Esophagus muscularis mucosa (tissue), 4 donors: ENCODE measurements at places on chromosomes 7 and 10. TPM values are rescaled to one million over a fixed set of nuclear protein-coding genes. Genes with fewer than 3 reads are reported as not detected.

- no peaks in the 10 kb centered on the region for H3K4me1 ChIP-seq
- H3K27me3 ChIP-seq: no peaks in the 10 kb centered on the region
Observed at GRCh38 chr10:85580585-85580984, 786.0 kb downstream of the GRID1 start.

Gene VIM
- 1,934 TPM for total RNA-seq

Gene BLNK
- 1.3 TPM for total RNA-seq

GRCh38 chr7:38518541-38518940 is 112.6 kb downstream of the AMPH start:
- H3K27ac ChIP-seq: no peak overlapping the region
- H3K27me3 ChIP-seq: no peaks in the 10 kb centered on the region
- H3K4me1 ChIP-seq: no peaks in the 10 kb centered on the region
- no peak for DNase-seq

DNA sequence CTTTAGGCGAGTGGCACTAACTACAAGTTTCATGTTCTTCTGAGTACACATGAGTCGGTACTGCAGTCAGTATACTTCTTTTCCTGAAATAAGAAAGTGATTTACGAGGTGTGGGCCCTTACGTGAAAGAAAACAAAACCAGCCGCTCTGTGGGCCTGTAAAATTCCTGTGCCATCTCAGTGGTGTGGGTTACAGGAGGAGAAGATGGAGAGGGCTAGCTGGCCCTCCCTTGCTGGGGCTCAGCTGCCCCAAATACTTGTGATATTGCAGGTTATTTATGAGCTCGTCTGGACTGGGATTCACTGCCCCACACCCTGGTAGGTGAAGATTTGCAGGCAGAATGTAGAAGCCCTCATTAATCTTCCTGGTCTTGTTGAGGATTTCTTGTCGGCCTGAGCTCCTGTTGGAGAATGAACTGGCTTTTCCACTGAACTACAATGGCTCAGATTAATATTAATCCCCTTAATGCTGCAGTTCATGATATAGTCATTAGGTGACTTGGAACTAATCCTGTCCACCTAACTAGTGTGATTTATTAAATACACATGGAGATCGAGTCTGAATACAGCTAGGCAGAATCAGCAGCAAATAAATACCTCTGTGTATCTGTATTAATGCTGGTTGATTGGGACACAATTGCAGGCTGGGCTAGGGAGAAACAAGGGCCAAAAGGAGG is 68.0 kb downstream of the GBF1 start:
- H3K27ac ChIP-seq: peak overlapping the region; percentile 54
- H3K4me1 ChIP-seq: peaks cover 67% of the 10 kb centered on the region
- H3K36me3 ChIP-seq: no peaks in the 10 kb centered on the region
- no peak overlapping the region for H3K4me3 ChIP-seq
- peak; percentile 86 for DNase-seq

Gene PAPOLB
- total RNA-seq: 0.46 TPM

DNA sequence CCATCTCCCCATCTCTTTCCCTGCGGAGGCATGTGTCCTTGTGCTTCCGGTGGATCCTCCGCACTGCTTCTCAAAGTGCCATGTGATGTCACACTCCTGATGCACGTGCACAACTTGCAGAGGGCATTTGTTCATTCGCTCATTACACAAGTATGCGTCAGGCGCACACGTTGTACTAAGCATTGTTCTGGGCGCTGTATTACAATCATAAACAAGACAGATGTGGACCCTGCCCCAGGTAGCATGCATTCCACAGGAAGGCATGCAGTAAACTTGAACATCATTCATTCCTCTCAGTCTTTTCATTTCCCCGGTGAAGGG is 9.0 kb upstream of the RAMP3 start:
- DNase-seq: no peak
- no peaks in the 10 kb centered on the region for H3K27me3 ChIP-seq
- H3K4me3 ChIP-seq: no peak overlapping the region

DNA sequence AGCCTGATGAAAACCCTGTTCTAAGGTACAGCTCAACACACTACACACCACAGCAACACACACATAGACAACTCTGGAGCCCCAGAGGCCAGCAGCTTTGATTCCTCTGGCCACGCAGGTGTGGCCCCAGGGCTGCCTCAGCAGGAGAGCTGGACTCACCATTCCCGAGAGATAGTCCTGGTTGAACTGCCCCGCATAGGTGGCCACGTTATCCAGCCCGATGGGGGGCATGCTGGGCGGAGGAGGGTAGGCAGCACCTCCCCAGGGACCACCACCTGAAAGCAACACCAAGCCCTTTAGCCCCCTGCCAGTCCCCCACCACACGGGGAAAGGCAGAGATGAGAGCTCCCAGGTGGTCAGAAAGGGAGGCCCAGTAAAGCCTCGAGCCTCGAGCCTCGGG is 34.7 kb downstream of the ANXA11 start:
- no peak overlapping the region for H3K27ac ChIP-seq
- H3K4me3 ChIP-seq: no peak overlapping the region
- H3K36me3 ChIP-seq: peaks cover 63% of the 10 kb centered on the region
- peaks cover 66% of the 10 kb centered on the region for H3K4me1 ChIP-seq
- no peaks in the 10 kb centered on the region for H3K27me3 ChIP-seq

GRCh38 chr7:102991077-102991539 is 78.3 kb downstream of the LRRC17 start:
- no peak overlapping the region for H3K27ac ChIP-seq
- no peak overlapping the region for H3K4me3 ChIP-seq
- DNase-seq: no peak
- H3K27me3 ChIP-seq: no peaks in the 10 kb centered on the region

Gene NANOS1
- 8.0 TPM for total RNA-seq

- H3K4me3 ChIP-seq: peak overlapping the region; percentile 97
- no peak for DNase-seq
- no peaks in the 10 kb centered on the region for H3K27me3 ChIP-seq
Observed at GRCh38 chr7:129950191-129950932, 2.4 kb downstream of the UBE2H start.

Gene DTX2
- 18.1 TPM for total RNA-seq

DNA sequence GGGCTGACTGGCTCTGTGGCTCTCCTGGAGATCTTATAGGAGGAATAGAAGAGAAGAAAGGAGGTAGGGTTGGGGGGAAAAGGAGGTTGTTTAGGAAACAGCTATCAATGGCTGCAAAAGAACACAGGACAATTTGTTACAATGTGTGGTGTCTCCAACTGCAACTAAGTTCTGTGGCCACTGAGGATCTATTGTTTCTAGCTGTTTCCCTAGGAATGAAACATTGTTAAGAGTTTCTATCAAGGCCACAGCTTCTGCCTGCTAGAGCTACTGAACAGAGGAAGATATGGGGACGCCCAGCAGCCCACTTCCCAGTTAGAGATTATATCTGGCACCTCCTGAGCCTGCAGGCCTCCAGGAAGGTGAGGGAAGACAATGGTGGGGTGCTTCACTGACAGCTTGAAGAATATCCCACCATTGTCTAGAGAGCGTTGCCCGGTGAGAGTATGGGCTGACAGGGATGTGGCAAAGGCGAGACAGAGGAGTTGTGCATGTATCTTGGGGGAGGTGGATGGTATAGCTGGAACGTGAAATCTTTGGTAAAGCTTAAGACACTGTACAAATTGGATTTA is 4.0 kb downstream of the SCD start:
- H3K27ac ChIP-seq: no peak overlapping the region
- H3K36me3 ChIP-seq: no peaks in the 10 kb centered on the region
- H3K27me3 ChIP-seq: no peaks in the 10 kb centered on the region
- H3K4me1 ChIP-seq: peaks cover 22% of the 10 kb centered on the region
- no peak overlapping the region for H3K4me3 ChIP-seq
- no peak for DNase-seq

- H3K4me3 ChIP-seq: no peak overlapping the region
- peaks cover 20% of the 10 kb centered on the region for H3K4me1 ChIP-seq
- H3K36me3 ChIP-seq: no peaks in the 10 kb centered on the region
- DNase-seq: no peak
- no peaks in the 10 kb centered on the region for H3K27me3 ChIP-seq
- no peak overlapping the region for H3K27ac ChIP-seq
Observed at GRCh38 chr7:16094651-16095050, 326.7 kb downstream of the CRPPA start.

Gene WDR86
- 11.8 TPM for total RNA-seq

DNA sequence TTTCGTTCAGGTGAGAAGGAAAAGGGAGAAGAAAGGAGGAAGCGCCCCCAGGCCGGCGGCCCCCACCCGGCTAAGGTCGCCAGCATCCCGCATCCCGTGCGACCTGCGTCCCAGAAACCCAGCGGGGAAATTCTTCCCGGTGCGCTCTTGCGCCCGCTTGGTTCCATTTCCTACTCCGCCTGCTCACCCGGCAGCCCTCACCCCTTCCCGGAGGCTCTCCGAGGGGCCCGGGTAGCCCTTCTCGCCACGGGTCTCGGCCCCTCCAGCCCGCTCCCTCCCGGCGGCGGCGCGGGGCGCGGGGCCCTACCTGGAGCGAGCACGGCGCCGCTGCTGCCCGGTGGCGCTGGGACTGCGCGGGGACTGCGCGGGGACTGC is at the start of gene PRKCQ:
PRKCQ (minus strand) TSS at position 373 of the 375 bp plus-strand sequence. CDS start 65,141 bp downstream, outside the sequence.
- peak within 1 kb of the TSS; percentile 53 for H3K27ac ChIP-seq
- no peak for DNase-seq
- H3K27me3 ChIP-seq: peaks cover 7% of the 10 kb centered on the region
- H3K36me3 ChIP-seq: no peaks in the 10 kb centered on the region
- H3K4me3 ChIP-seq: peak within 1 kb of the TSS; percentile 61

GRCh38 chr7:93902777-93903423 is 3.5 kb upstream of the GNGT1 start:
- no peak for DNase-seq
- H3K4me3 ChIP-seq: no peak overlapping the region
- H3K27ac ChIP-seq: no peak overlapping the region
- no peaks in the 10 kb centered on the region for H3K27me3 ChIP-seq

DNA sequence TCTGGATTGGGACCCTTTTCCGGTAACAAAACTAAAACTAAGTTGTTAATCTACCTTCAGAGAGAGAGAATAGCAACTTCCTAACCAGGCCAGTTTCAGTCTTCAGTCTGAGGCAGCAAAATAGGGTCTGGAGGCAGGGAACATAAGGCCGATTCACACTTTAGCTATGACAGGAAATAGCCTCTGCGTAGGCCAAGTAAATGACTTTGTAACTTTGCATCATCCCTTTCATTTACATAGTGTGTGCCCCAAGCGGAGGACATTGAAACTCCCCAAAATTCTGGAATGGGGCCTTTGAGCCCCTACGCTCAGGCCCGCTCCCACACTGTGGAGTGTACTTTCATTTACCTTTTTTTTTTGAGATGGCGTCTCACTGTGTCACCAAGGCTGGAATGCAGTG is 1.7 kb upstream of the UPP1 start:
- H3K36me3 ChIP-seq: peaks cover 12% of the 10 kb centered on the region
- H3K4me3 ChIP-seq: no peak overlapping the region
- H3K4me1 ChIP-seq: peaks cover 24% of the 10 kb centered on the region
- peak overlapping the region; percentile 88 for H3K27ac ChIP-seq
- peak; percentile 37 for DNase-seq
- H3K27me3 ChIP-seq: no peaks in the 10 kb centered on the region

GRCh38 chr7:2451171-2452073 is 24.8 kb downstream of the GRIFIN start:
- no peaks in the 10 kb centered on the region for H3K36me3 ChIP-seq
- no peaks in the 10 kb centered on the region for H3K27me3 ChIP-seq
- H3K4me3 ChIP-seq: peak overlapping the region; percentile 50
- H3K4me1 ChIP-seq: peaks cover 13% of the 10 kb centered on the region
- DNase-seq: no peak
- no peak overlapping the region for H3K27ac ChIP-seq

Gene GIMAP1
- 13.0 TPM for total RNA-seq

GRCh38 chr10:26698909-26699308 is 1.4 kb downstream of the PDSS1 start:
- H3K4me1 ChIP-seq: peaks cover 14% of the 10 kb centered on the region
- no peak for DNase-seq
- no peaks in the 10 kb centered on the region for H3K27me3 ChIP-seq
- H3K36me3 ChIP-seq: no peaks in the 10 kb centered on the region

DNA sequence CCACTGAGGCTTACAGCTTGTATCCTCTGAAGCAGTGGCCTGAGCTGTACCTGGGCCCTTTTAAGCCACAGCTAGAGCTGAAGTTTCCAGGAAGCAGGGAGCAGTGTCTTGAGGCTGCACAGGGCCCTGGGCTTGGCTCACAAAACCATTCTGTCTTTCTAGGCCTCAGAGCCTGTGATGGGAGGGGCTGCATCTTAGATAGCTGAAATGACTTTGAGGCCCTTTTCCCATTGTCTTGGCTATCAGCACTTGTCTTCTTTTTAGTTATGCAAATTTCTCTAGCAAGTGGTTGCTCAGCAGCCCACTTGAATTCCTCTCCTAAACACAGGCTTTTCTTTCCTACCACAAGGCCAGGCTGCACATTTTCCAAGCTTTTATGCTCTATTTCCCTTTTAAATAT is 864.2 kb downstream of the REEP3 start:
- H3K27ac ChIP-seq: no peak overlapping the region
- no peaks in the 10 kb centered on the region for H3K36me3 ChIP-seq
- H3K4me3 ChIP-seq: no peak overlapping the region
- H3K27me3 ChIP-seq: no peaks in the 10 kb centered on the region

GRCh38 chr7:121166916-121167315 is 161.9 kb upstream of the WNT16 start:
- H3K4me3 ChIP-seq: no peak overlapping the region
- DNase-seq: no peak
- no peak overlapping the region for H3K27ac ChIP-seq

Gene ASAH2
- 0.42 TPM for total RNA-seq

GRCh38 chr10:62248465-62248864 is 20.2 kb downstream of the RTKN2 start:
- H3K27me3 ChIP-seq: no peaks in the 10 kb centered on the region
- no peaks in the 10 kb centered on the region for H3K4me1 ChIP-seq
- H3K27ac ChIP-seq: no peak overlapping the region
- no peaks in the 10 kb centered on the region for H3K36me3 ChIP-seq

GRCh38 chr10:34386921-34387320 is 428.2 kb downstream of the PARD3 start:
- H3K27ac ChIP-seq: no peak overlapping the region
- no peaks in the 10 kb centered on the region for H3K27me3 ChIP-seq
- DNase-seq: no peak
- peaks cover 13% of the 10 kb centered on the region for H3K36me3 ChIP-seq

- no peaks in the 10 kb centered on the region for H3K27me3 ChIP-seq
- no peak overlapping the region for H3K27ac ChIP-seq
- no peaks in the 10 kb centered on the region for H3K36me3 ChIP-seq
- no peak for DNase-seq
- no peaks in the 10 kb centered on the region for H3K4me1 ChIP-seq
Observed at GRCh38 chr10:37146443-37146842, 21.0 kb downstream of the ANKRD30A start.

GRCh38 chr7:28854750-28855074 is 103.4 kb downstream of the TRIL start:
- no peaks in the 10 kb centered on the region for H3K27me3 ChIP-seq
- DNase-seq: no peak
- no peak overlapping the region for H3K27ac ChIP-seq
- peaks cover 5% of the 10 kb centered on the region for H3K4me1 ChIP-seq
- peak overlapping the region; percentile 59 for H3K4me3 ChIP-seq

- no peak overlapping the region for H3K27ac ChIP-seq
- H3K36me3 ChIP-seq: no peaks in the 10 kb centered on the region
- no peak for DNase-seq
- peaks cover 21% of the 10 kb centered on the region for H3K4me1 ChIP-seq
- no peak overlapping the region for H3K4me3 ChIP-seq
Observed at GRCh38 chr10:110349831-110350230, 45.1 kb upstream of the SMNDC1 start.

- H3K4me1 ChIP-seq: no peaks in the 10 kb centered on the region
- DNase-seq: no peak
- peaks cover 88% of the 10 kb centered on the region for H3K27me3 ChIP-seq
- H3K4me3 ChIP-seq: no peak overlapping the region
- H3K27ac ChIP-seq: no peak overlapping the region
Observed at GRCh38 chr10:98023024-98023423, 7.4 kb downstream of the CRTAC1 start.
